ENCODE measurements at places on chromosomes 12 and 14. TPM values are rescaled to one million over a fixed set of nuclear protein-coding genes. Genes with fewer than 3 reads are reported as not detected.

The MSI1 gene
- total RNA-seq, result 1.3 TPM

The TTC9 gene
- 2.8 TPM for total RNA-seq

The RPS6KL1 gene
- 0.44 TPM for total RNA-seq

The MGST1 gene
- 754 TPM for total RNA-seq

The ADIPOR2 gene
- total RNA-seq, result 58.6 TPM

The TTC6 gene
- 0.29 TPM for total RNA-seq

The NAV3 gene
- total RNA-seq, result 7.9 TPM

Measured in A549 treated with Hydrocortisone at 1 μM for 4 hours (cell line).